ENCODE measurements at places on chromosomes 1 and 21.

GRCh38 chr1:89191314-89191713 lies 7.4 kb downstream of the GBP4 start:
- DNase-seq = no peak

- DNase-seq = no peak
Observed at GRCh38 chr1:55375617-55376258, 160.6 kb upstream of the USP24 start.

- DNase-seq = peak; percentile 38
Observed at GRCh38 chr1:202311875-202312635, 29.7 kb downstream of the UBE2T start.

DNA sequence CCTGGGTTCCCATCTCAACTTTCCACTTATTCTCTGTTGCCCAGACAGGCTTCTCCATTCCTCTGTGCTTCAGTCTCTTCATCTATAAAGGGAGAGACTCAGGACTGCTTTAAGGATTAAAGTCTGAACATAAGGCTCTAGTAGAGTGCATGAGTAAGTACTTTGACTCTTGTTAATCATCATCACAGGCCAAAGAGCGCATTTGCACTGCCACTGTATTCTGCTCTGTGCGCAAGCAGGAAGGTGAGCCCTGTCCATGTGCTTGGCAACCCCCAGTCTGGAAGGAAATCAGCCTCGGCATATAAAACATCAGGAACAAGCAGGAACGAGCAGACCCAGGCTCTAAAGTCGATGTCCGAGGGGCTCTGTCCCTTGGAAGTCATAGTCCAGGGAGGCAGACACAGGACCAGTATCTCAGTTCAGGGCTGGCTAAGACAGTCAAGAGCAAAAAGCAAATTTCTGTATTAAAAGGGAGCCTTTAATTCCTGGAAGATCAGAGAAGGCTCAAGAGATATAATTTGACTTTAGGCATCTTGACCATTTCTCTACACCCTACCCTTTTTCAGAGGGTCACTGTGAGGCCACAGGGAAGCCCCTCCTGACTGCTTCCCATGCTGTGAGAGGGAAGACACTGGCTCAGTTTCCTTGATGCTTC lies 131.2 kb downstream of the TRABD2B start:
- DNase-seq = no peak

DNA sequence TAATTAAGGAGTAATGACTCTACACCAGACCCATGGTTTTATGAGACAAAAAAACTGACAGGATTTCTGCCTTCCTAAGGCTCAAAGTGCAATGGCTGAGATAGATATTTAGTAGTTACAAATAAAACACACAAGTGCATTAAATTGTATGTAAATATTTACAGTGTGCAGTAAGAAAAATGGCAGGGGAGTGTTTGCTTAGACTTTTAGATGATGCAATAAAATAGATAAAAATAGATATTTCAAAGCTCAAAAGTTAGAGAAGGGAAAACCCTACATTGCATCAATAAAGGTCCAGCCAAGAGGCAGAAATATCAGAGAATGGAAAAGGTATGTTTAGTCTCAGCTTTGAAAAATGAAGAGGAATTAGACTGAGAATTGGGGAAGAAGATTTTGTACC lies 226.3 kb upstream of the FGGY start:
- no peak for DNase-seq

- DNase-seq = no peak
Observed at GRCh38 chr21:31911138-31911907, 38.5 kb downstream of the HUNK start.

GRCh38 chr21:44010429-44010828 lies 1.7 kb upstream of the TRAPPC10 start:
- DNase-seq = no peak

DNA sequence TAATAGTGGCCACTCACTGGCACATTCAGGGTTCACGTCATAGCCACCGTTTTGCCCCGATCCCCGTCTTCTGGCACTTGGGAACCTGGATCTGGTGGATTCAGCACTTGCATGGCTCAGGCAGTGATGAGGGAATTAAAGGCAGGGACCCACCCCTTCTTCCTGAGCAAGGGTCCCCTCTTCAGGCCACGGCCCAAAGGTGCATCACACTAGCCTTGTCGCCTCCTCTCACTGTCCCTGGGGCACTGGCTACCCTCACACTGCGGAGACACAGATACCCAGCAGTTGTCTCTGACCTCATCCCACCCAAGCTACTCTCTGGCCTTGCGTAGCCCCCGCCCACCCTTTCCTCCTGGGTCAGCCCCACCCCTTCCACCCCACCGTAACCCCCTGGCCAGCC lies 19.9 kb upstream of the LDLRAP1 start:
- DNase-seq = no peak

DNA sequence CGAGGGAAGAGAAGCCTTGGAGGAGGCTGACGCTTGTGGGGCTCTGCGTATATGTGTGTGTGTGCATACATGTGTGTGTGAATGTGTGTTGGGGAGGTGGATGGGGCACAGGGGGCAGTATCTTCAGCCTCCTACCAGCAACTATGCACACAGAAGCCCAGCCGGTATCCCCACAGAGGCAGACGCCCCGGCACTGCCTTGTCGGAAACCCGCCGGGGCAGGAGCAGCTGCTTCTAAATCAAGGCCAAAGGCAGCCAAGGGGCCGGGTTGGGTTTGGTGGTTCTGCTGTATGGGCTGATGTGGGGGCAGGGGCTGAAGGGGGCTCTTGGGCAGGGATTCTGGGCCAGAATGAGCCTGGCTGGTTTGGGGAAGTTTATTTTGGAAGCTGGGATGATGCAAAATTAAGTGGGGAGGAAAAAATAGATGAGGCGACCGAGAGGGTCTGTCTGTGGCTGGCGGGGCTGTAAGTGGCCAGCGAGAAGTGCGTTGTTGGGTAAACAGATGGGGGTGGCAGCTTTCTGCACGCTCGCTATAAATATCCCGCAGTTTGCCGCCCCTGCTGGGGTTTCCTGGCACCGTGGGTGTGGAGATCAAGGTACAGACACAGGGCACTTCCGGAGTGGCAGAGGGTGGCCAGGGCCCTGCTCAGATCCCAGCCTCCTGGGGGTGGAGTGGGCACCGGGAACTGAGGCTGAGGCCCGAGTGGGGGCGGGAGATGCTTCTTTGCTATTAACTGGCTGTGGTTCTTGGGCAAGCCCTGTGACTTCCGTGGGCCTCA lies 11.0 kb upstream of the WNT4 start:
- DNase-seq = peak; percentile 35

DNA sequence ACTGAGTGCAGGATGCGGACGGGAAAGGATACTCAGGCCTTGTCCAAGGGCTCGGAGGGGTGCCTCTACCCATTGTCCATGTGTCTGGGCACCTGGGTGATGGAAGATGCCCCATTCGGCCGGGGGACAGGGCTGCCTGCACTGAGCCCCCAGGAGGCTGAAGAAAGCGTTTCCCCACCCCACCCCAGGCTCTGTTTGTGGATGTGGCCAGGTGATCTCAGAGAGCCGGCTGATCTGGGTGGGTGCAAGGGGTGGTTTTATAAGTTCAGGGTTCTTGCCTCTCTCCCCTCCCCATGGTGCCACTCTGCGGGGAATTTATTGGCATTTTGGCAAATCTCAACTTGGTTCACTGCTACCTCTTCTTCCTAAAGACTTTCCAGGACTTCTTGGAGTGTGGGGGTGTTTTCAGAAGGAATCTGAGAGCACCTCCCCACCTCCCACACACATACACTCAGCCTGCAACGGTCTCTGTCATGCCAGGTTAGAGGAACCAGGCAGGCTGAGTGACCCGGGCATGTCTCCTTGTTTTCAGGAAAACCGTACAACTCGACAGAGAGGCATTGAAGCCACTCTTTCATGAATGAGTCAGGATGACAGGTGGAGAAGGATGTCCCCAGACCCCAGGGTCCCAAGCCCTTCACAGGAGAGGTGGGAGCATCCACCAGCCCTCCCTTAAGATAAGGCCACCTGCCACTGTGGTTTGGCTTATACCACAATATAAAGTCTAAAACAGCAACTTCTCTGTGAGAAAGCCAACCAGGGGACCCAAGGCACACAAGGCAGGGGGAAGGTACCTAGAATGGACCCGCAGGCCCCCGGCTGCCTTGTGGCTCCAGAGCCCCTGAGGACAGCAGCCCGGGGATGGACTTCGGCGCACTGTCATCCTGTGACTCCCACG lies 174.9 kb downstream of the ETS2 start:
- no peak for DNase-seq

DNA sequence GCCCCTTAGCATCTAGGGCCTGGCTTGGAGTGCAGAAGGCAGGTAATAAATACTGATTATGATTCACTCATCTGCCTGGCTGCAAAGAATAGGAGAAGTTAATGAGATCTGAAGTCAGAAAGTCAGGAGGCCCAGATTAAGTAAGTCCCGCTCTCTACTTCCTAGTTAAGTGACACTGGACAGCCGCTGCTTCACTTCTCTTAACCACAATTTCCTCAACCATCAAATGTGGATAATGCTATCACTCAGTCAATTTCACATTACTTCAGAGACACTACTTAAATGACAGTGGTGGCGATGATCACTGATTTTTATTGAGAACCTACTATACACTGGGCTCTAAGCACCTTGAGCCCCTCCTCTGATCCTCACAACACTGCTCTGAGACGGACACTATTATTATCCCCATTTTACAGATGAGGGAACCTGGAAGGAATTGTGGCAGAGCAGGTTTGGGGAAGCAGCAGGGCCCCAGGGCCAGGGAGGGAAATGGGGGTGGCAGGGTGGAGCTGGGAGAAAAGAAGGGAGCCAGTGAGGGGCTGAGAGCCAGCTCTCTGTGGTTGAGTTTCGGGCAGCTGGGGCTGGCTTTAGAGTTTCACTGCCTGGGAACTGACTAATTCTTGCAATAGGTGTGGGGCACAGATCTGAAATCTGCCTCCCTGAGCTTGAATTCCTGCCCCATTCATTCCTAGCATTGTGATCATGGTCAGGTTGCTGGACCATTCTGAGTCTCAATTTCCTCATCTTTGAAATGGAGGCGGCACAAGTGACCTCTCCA lies 2.4 kb upstream of the E2F2 start:
- DNase-seq = no peak

- DNase-seq = no peak
Observed at GRCh38 chr1:161398900-161399256, 31.2 kb upstream of the CFAP126 start.

GRCh38 chr21:17422931-17423330 lies 89.9 kb upstream of the CXADR start:
- DNase-seq = no peak

- DNase-seq = no peak
Observed at GRCh38 chr1:91123773-91124172, 101.9 kb upstream of the ZNF644 start.

DNA sequence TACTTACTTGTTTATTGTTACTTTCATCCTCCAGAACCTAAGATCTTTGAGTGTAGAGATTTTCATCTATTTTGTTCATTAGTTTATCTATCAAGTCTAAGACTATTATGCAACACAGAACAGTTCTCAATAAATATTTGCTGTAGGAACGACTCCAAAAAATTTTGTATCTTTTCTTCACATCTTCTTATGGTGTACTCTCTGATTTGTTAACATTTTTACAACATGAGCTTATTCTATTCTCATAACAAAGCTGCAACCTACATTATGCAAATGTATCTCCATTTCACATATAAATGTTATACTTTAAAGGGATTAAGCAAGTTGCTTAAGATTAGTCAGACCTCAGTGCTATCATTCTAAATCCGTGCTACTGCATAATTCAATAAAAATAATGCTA lies 514.2 kb upstream of the ZP4 start:
- DNase-seq = no peak

DNA sequence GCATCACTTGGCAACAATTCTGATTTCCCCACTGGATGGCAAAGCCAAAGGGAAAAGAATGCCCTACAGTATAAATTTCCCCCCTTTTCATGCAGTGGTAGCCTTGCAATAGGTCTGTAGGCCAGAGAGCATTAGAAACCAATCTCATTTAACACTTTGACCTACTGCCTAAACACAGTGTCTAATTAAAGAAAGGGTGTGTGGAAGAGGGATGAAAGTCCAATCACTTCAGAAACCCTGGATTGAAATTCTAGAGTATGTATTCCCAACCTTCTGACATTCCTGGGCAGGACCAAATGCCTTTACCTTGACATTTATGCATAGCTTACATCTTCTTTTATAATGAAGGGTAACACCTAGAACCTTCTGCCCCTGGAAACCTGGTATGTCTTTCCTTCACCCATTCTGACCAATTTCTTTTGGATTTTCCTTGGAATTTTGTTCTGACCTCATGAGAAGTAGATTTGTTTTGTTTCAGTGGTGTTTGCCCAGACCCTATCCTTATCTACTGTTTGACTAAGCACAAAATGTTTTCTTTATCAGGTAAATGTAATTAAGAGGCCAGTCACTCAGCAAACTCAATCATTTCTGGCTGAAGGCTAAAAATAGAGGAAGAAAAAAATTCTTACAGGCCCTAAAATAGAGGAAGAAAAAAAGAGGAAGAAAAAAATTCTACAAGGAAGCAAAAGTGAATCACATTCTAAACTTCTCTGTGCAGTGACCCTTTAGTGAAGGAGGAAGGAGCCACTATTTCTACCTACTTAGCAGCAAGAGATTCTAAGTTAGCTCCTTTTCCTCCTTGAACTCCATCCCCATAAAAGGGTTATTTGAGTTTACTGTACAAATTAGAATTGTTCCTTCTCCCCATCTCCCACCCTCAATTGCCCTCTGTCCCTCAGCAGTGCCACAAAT lies 129.5 kb upstream of the DSCAM start:
- no peak for DNase-seq

DNA sequence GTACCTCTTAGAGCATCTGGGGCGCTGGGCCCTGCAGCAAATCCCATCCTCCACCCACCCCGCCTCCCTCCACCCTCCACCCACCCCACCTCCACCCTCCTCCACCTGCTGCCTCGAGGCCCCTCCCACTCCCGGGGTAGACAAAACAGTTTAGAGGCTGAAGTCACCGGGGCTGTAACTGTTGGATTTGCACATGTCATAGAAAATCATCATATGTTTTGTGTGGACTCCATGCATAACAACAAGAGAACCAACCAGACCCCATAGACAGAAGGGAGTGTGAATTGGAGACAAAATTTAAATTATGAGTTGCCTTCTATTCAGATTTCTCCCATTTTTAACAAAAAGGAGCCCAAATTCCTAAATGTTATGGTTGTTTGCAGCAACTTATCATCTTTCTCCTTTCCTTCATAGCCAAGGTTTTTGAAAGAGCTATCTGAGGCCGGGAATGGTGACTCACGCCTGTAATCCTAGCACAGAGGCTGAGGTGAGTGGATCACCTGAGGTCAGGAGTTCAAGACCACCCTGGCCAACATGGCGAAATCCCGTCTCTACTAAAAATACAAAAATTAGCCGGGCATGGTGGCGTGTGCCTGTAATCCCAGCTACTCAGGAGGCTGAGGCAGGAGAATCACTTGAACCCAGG lies 28.2 kb upstream of the LGALS8 start:
- DNase-seq = no peak

DNA sequence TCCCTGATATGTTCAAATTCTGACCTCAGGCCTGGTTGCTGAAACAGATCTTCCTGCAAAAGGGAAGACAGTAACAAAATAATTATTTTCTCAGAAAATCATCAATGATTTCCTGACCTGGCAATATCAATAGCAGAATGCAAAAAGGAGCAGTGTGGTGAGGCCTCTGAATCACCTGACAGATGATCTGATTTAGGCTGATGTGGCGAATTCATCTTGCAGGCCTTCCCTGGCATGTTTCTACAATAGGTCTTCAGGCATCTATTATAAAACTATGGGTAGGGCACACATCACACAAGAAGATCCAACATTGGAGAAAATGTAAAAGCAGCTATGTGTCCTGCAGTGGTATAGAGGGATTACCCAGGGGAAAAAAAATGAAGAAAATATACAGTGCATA lies 7.1 kb upstream of the MTF1 start:
- DNase-seq = no peak

GRCh38 chr1:157231846-157232525 lies 93.8 kb upstream of the ETV3 start:
- DNase-seq = no peak

GRCh38 chr21:38637161-38637560 lies 138.9 kb upstream of the ERG start:
- no peak for DNase-seq

- no peak for DNase-seq
Observed at GRCh38 chr1:220804202-220804586, 17.5 kb downstream of the MTARC1 start.
